ENCODE measurements at places on chromosomes 7 and 10.

- no peak for DNase-seq
These were observed 268.9 kb downstream of the CSTF2T start for GRCh38 chr10:51430506-51430905.

- no peak for DNase-seq
These were observed 40.5 kb upstream of the IL15RA start for GRCh38 chr10:6017781-6018354.

DNA sequence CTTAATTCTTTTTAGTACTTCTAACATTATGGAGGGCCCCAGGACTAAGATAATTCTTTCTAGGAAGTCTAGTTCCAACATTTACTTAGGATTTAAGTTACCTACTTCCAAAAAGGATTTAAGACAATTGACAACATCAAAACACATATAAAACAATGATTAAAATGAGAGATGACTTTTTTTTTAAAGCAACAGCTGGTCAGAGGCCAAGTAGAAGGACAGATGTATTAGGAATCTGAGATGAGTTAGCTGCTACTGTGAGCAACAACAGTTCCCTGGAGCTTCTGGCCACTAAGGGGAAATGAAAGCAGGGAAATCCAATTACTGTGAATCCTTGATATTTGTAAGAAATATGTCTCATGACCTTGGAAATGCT lies 222.3 kb downstream of the PHTF2 start:
- DNase-seq: no peak

GRCh38 chr10:84176836-84177474 lies 3.4 kb downstream of the GPR15LG start:
- DNase-seq: no peak

DNA sequence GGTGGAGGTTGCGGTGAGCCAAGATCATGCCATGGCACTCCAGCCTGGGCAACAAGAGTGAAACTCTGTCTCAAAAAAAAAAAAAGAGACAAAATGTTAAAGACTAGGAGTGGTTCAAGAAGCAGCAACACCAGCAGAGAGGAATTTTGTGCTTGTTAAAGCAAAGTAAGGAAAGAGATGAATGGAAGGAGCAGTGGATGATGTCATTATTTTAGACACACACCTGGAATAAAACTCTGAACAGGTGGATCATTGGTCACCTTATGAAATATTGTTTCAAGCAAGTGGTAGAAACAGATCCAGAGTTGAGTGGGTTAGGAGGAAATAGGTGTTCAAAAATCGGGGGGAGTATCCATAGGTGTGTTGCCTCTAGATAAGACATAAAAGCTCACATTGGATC lies 129.7 kb upstream of the FRMD4A start:
- DNase-seq: no peak

- DNase-seq: no peak
These were observed 132.7 kb upstream of the CXCL12 start for GRCh38 chr10:44517635-44518034.

- DNase-seq: no peak
These were observed 9.4 kb upstream of the OPN4 start for GRCh38 chr10:86644794-86645445.

- DNase-seq: no peak
These were observed 48.2 kb upstream of the SMNDC1 start for GRCh38 chr10:110352930-110353243.

DNA sequence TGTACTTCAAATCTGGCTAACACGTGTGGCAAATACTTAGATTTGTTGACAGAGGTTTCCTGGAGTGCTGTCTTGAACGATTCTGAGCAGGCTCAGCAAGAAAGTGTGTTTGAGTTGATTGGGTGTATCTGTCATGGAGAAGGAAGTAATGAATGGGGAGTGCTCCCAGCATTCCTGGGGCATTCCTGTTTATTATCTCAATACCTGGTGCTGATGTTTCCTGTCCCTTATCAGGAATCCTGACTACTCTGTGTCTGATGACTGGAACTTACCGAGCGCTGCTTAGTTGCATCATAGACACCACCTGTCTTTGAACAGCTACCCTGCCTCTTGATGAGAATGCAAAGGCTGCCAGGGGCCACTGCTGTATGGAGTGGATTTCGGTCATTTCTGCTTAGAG lies 41.0 kb upstream of the TMEM248 start:
- DNase-seq: no peak

DNA sequence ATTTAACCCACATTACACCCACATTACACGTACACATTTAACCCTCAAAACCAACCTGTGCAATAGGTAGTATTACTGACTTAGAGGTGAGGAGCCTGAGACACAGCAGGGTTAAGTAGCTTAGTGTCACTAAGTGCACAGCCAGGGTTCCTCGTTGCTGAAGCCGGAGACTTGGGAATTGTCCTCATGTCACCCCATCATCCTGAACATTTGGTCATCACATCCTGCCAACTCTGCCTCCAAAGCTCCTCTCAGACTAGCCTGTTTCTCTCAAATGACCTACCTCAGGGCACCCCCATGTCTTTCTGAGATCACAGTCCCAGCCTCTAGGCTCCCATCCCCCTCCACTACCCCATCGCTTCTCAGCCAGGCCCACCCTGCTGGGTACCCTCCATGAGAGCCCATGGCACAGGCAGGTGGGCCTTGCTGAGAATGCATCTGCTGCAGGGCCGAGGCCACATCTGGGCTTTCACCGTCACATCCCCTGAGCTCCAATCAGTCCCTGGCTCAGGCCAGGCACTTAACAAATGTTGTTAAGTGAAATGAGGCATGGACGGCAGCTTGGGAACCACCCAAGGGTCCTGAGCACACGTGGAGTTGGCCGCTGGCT lies 21.1 kb upstream of the PCBD1 start:
- DNase-seq: no peak

GRCh38 chr7:77917500-77918262 lies 119.1 kb downstream of the PHTF2 start:
- no peak for DNase-seq

GRCh38 chr10:122173766-122174435 lies 97.2 kb upstream of the BTBD16 start:
- DNase-seq: no peak

Data from activated T-cell treated with anti-CD3 and anti-CD28 coated beads for 24 hours (primary cell).